Activated T-cell treated with anti-CD3 and anti-CD28 coated beads, Interleukin-2, amount 50 U/mL, for 72 hours (primary cell): ENCODE measurements at places on chromosomes 13 and 19. TPM values are rescaled to one million over a fixed set of nuclear protein-coding genes. Genes with fewer than 3 reads are reported as not detected.

The CYP2F1 gene
- not detected for total RNA-seq

DNA sequence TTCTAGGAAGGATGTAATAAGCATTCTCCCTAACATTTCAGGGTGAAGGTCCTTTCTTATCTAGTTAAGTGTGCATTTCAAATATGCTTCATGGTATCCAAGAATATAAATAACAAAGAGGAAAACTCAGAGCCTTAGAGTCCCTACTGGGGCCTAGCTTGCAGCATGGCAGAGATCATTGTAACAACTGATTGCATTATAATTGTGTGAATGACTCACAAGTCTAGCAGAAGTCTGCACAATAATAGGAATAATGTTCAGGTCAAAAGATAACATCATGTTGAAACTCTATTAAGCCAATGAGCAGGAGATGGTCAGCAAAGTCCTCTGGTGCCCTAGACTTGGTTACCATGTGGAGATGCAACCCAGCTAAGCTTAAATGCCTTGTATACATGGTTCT is 3.4 kb downstream of the POSTN start:
- no peaks in the 10 kb centered on the region for H3K36me3 ChIP-seq
- no peak overlapping the region for H3K27ac ChIP-seq
- no peak overlapping the region for H3K4me3 ChIP-seq
- H3K27me3 ChIP-seq = no peaks in the 10 kb centered on the region
- DNase-seq = no peak

GRCh38 chr13:63855457-63856118 is 2439.9 kb upstream of the PCDH20 start:
- no peaks in the 10 kb centered on the region for H3K27me3 ChIP-seq
- no peaks in the 10 kb centered on the region for H3K36me3 ChIP-seq
- H3K4me3 ChIP-seq = no peak overlapping the region
- DNase-seq = no peak
- no peak overlapping the region for H3K27ac ChIP-seq
- no peaks in the 10 kb centered on the region for H3K4me1 ChIP-seq

GRCh38 chr13:29756506-29756905 is 93.9 kb downstream of the UBL3 start:
- no peak for DNase-seq
- H3K4me3 ChIP-seq = no peak overlapping the region
- peaks cover 12% of the 10 kb centered on the region for H3K4me1 ChIP-seq
- H3K36me3 ChIP-seq = peaks cover 5% of the 10 kb centered on the region
